Activated T-cell treated with anti-CD3 and anti-CD28 coated beads, Interleukin-2, amount 50 U/mL, for 72 hours (primary cell): ENCODE measurements at places on chromosomes 12 and 14.

- DNase-seq: no peak
Observed at GRCh38 chr12:54164387-54165145, 24.2 kb downstream of the SMUG1 start.

DNA sequence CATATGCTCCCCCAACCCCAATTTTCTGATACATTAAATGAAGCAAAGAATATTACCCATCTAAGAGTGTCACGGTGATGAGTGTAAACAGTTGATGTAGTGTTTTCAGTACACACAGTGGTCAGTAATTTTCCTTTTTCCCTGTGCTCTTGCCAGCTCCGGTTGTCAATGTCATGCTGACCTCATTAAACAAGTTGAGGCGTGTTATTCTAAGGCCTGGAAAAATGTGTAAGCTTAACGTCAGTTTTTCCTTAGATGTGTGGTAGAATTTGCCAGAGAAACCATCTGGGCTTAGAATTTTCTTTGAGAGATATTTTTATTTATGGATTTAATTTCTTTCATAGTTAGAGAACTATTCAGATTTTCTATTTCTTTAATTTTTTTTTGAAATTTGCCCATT, 11.7 kb upstream of the SERPINA6 start:
- DNase-seq: no peak

DNA sequence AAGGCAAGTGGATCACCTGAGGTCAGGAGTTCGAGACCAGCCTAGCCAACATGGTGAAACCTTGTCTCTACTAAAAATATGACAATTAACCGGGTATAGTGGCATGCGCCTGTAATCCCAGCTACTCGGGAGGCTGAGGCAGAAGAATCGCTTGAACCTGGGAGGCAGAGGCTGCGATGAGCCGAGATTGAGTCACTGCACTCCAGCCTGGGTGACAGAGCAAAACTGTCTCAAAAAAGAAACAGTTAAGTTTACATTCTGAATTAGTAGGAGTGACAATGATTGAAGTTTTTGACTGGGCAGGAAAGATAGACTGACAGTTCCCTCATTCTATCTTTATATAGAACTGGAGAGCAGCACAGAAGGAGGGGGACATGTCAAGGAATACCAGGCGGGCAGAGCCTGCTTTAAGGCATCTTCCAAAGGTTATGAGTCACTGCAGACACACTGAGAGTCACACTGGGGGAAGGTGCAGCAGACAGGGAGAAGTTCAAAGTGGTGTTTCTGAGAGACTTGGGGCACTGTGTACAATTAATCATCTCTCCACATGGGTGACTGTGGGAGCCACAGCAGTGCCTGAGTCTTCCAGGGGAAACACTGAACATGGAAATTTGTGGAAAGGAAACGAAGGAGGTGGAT, 42.8 kb upstream of the RNASE3 start:
- DNase-seq: no peak

DNA sequence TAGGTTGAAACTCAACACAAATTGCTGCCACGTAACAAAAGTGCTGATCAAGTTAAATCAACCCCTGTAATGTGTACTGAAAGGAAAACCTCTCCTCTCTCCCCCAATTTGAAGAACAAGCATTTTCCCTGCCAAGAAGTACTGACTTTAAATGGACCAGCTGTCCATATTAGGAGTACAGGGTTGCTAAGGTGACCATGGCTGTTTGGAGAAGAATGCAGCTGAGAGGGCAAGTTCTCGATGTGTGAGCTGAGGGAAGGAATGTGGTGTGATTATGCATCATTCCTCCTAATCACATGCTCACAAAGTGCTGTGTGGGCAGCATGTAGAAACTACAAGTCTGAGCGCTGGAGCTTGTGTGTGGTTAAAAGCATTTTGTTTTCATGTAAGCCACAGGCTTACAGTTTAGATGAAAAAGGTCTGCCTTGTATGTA, 50.9 kb upstream of the CCT2 start:
- DNase-seq: peak; percentile 40

GRCh38 chr12:121253638-121254335, 42.7 kb downstream of the CAMKK2 start:
- no peak for DNase-seq

- DNase-seq: no peak
Observed at GRCh38 chr14:79656496-79656895, 554.8 kb downstream of the DIO2 start.

- DNase-seq: no peak
Observed at GRCh38 chr14:31096255-31096654, 70.1 kb upstream of the STRN3 start.

- DNase-seq: peak; percentile 79
Observed at GRCh38 chr14:87994974-87995373, 2.0 kb upstream of the GALC start.

GRCh38 chr14:101399737-101400517, 161.4 kb upstream of the DIO3 start:
- DNase-seq: no peak

- DNase-seq: no peak
Observed at GRCh38 chr12:91143206-91143605, 31.9 kb upstream of the LUM start.

DNA sequence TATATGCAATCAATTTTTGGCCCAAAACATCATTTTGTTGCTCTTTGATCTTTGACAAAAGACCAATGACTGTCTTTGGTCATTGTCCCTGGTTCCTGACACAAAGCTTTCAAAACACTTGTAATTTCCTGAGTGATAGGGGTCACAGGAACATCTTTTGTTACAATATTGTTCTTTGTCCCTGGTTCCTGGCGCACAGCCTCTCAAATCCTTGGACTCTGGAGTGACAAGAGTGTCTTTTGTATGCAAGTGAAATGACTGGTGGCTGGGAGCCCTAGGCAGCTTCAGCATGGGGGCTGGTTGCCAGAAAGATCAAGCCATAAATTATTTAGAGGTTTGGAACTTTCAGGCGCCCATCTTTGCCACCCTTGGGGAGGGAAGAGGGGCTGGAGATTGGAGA, 53.9 kb downstream of the DNAH10 start:
- DNase-seq: no peak

DNA sequence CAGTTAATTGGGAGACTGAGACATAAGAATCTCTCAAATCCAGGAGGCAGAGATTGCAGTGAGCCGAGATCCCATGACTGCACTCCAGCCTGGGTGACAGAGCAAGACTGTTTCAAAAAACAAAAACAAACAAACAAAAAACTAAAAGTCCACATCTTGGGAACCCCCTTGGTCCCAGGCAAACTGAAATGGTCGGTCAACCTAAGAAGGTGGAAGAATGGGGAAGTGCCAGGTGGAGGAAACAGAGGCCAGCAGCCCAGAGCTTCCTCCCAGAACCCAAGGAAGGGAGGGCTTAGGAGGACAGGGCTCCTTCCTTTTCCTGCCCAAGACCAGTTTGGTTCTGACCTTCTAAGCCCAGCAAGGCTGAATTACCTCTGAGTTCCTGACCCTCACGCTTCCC, 121.0 kb upstream of the FUT8 start:
- DNase-seq: no peak

GRCh38 chr14:106872611-106873446, 1346.4 kb downstream of the TMEM121 start:
- peak; percentile 89 for DNase-seq

- no peak for DNase-seq
Observed at GRCh38 chr12:52871291-52872039, 22.7 kb upstream of the KRT78 start.

DNA sequence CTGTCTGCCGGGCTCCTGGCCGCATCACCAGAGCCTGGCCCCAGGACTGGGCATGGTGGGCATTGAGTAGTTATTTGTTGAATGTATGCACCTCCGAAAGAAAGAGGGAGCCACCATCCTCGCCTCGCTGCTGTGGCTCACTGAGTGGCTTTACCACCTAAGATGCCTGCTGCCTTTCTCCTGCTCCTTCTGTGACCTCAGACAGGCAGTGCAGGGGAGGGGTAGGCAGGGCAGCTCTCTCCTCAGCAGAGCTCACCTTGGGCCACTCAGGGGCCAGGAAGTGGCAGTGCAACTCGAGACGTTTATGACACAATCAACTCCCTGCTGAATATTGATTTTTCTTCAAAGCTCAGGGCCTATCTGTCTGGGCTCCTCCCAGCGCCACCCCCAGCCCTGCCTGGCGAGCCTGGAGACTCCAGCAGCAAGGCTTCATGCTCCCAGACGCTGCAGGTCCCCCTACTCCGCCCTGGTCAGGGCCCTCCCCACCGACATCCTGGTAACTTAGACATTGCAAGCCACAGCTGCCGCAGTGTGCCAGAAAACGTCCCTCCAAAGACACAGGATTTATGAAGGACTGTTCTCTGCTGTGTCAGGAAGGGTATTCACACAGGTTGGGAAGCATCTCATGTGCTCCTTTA, 84.3 kb upstream of the DIO3 start:
- no peak for DNase-seq
